T-helper 22 cell (primary cell): ENCODE measurements at places on chromosomes 12 and 14.

- no peak for DNase-seq
Observed at GRCh38 chr14:87205811-87206210, 787.2 kb downstream of the GALC start.

DNA sequence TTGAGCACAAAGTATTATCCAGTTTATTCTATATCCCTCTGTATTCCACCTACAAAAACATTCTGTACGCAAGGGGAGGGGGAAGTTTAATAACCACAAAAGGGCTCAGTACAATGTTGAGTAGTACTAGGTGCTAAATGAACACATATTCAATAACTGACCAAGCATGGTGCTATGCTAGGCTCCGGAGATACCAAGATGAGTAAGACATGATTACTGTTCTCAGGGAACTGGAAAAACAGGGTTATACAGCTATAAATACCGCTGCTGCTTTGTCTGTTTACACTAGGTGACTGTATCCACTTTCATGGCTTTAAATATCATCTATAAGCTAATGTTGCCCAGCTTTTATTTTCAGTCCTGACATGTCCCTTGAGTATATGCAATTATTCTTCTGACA lies 135.8 kb downstream of the INSM2 start:
- DNase-seq, result no peak

DNA sequence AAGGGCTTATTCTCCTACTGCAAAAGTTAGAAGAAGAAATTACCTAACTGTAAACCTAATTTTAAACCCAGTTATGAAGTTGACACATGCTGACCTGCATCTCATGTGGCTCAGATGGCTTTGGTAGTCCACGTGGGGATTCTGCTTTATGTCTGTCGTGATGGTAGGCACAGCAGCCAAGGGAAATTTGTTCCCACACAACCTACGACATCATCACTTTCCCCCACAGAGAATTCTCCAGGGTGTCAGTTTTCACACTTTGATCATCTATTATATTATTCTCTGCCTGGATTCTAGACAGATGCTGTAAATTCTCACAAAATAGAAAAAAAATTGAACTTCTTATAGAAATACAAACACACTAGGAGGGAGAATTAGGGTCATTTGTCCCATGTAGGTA lies 70.6 kb downstream of the PTHLH start:
- no peak for DNase-seq

DNA sequence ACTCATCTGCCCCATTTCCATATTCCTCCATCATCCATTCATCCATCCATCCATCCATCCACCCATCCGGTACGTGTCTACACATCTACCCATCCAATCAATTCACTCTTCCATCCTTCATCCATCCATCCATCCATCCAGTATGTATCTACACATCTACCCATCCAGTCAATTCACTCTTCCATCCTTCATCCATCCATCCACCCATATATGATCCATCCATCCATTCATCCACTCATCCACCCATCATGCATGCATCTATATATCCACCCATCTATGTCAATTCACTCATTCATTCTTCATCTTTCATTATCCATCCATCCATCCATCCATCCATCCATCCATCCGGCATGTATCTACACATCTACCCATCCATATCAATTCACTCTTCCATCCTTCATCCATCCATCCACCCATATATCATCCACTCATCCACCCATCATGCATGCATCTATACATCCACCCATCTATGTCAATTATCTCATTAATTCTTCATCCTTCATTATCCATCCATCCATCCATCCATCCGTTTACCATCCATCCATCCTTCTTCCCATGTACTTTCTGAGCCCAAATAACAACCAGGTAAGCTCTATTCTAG lies 108.6 kb upstream of the NOS1 start:
- DNase-seq, result no peak

DNA sequence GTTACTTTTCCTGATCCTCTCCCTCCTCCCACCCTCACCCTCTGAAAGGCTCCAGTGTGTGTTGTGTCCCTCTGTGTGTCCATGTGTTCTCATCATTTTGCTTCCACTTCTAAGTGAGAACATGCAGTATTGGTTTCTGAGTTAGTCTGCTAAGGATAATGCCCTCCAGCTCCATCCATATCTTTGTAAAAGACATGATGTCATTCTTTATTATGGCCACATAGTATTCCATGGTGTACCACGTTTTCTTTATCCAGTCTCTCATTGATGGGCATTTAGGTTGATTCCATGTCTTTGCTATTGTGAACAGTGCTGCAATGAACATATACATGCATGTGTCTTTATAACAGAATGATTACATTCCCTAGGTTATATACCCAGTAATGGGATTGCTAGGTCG lies 51.9 kb upstream of the BBS10 start:
- DNase-seq, result no peak
